ENCODE measurements at places on chromosomes 16 and 17.

DNA sequence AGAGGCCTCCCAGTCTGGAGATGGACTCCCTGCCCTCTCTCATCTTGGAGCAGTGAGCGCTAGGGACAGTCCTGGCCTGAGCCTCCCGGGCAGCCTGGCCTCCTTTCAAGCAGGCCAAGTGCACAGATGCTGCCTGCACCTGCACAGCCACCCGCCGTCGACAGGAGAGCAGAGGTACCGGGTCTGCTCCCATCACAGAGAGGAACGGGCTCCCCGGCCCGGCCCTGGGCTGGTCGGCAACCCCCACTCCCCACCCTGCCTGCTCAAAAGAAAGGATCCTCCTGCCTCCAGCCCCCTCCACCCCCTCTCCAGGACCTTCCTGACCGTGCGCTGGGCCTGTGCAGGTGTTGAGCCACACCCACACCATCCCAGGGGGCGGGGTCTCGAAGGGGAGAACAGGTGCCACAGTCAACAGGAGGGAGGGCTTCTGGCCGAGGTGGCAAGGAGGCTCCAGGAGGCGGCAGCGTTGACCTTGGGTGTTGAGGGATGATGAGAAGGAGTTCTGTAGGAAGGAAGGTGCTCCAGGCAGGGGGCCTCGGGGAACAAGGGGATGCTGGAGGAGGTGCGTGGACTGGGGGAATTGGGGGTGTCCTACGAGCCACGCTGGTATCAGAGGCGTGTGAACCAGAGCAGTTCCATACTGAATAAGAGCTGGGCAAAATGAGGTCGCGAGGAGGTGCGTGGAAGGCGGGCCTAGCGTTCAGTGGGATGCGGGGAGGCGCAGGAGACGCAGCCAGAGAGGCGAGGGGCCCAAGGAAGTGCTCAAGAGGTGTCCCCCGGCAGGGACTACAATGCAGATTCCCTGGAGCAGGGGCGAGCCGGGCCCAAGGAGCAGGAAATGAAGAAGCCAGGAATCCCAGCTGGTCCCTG is 967 bp upstream of the CDH15 start:
- no peak for DNase-seq

GRCh38 chr16:53588081-53588648 is 85.2 kb upstream of the AKTIP start:
- DNase-seq: no peak

DNA sequence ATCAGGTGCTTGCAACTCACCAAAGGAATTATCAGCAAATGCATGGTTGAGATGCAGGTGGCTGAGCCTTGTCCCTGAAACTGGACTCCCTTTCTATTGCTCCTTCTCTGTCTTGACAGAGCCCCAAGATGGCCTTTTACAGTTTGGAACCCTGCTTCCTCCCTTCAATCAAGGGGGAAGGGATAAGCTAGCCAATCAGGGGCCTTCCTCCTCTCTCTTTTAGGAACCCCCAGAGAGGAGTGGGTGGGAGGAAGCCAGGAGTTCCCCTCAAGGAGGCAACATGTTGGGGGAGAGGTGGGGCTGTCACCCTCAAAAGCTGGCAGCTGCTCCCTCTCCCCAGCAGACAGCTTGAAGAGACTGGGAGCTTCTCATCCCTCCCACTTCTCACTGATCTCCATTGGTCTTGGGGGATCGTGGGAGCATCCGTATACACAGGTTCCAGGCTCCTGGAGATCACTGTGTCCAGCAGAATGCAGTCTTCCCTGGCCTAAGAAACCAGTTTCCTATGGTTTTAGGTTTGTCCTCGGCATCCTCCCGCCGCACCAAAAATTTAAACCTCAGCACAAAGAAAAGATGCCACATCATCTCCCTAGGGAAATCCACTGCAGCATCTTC is 7.2 kb downstream of the RASL10B start:
- DNase-seq: no peak

GRCh38 chr16:9946022-9946720 is 236.1 kb downstream of the GRIN2A start:
- DNase-seq: no peak

DNA sequence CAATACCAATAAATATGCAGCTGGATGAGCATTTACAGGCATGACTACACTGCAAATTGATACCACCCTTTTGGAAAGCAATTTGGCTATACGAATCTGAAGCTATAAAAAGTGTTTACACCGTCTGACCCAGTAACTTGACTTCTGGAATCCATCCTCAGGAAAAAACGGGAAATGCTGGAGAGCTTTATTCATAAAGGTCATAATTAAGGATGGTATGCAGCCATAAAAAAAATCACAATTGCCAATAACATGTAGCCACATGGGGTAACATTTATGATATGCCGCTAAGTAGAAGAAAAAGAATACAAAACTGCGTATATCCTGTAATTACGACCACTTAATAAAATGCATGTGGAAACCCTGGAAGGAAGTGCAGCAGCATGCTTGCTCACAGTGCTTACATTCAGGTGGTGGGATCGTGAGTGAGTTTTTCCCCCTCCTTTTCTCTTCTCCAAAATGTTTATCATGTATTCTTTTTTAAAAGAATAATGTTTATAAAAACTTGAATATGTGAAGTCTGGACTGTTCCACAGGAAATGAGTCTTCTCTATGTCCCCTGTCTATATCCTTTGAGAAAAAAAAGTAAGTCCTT is 34.2 kb downstream of the COPRS start:
- no peak for DNase-seq

- no peak for DNase-seq
These were observed 52.6 kb upstream of the DYNLRB2 start for GRCh38 chr16:80488167-80488566.

GRCh38 chr16:68444056-68444657 is 4.2 kb downstream of the SMPD3 start:
- DNase-seq: no peak

GRCh38 chr16:20938426-20938825 is 37.9 kb downstream of the LYRM1 start:
- DNase-seq: no peak

GRCh38 chr17:33125552-33125950 is 133.9 kb downstream of the SPACA3 start:
- DNase-seq: no peak

DNA sequence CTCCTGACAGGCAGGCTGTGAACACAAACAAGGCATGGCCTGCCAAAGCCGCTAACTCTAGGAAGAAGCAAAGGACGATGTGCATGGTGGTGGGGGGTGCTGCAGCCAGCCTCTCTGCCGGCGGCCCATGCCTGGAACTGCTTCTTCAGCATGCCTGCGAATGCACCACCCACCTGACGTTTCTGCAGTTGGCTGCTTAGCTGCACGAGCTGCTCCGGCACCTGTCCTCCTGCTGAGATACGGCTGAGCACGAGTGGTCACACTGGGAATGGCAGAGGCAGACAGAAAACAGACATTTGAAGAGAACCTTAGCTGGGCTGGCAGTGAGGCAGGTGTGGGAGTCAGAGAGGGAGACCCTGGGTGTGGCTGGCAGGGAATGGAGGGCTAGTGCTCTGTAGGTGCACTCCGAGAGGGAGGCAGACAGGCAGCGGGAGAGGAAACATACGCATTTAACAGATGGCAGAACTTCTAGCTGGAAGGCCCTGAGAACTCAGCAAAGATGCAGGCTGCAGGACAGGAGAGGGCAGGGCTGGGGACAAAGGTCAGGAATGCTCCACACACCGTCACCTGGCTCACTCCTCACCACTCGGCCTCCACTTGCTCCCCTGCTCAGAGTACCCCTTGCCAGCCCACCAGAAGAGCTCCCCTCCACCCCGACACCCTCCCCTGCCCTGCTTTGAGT is 5.2 kb downstream of the FLCN start:
- no peak for DNase-seq

DNA sequence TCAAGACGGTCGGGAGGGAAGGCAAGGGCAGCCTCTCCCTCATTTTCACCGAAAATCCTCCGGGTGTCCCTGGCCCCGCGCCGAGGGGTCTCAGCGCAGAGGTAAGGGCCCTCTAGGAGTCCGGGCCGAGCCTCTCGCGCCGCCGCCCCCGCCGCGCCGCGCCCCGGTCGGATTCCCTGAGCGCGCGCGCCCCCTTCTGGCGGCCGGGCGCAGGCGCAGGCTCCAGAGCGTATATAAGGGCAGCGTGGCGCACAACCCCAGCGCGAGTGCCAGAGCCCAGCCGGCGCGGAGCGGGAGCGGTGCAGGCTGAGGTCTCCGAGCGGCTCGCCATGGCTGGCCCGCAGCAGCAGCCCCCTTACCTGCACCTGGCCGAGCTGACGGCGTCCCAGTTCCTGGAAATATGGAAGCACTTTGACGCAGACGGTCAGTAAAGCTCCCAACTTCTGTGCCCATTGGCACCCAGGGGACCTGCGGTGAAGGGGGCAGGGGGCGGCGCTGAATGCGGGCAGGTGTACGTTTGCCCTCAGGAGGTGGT is at the start of gene CALB2:
TSS of gene CALB2 (plus strand) at position 260 of the 535 bp plus-strand sequence. CDS start at position 330, 70 bp downstream.
- peak; percentile 34 for DNase-seq

- DNase-seq: no peak
These were observed 585 bp upstream of the KRT36 start for GRCh38 chr17:41490000-41490990.

DNA sequence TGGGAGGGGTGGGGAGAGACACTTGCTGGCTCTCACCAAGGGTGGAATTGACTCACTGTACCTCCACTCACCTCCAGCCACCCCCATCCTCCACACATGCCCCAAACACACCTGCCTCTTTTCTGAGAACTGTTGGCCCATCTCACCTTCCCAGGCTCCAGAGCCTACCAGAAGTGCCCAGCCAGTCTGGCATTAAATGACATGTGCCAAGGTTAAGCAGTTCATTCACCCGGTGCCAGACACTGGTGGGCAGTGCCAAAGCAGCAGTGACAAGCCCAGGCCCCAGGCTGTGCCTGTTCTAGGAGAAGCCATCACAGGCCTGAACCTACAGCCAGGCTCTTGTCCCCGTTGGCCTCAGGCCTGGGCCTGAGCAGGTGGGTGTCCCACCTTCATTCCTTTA is 11.2 kb downstream of the MVP start:
- no peak for DNase-seq

DNA sequence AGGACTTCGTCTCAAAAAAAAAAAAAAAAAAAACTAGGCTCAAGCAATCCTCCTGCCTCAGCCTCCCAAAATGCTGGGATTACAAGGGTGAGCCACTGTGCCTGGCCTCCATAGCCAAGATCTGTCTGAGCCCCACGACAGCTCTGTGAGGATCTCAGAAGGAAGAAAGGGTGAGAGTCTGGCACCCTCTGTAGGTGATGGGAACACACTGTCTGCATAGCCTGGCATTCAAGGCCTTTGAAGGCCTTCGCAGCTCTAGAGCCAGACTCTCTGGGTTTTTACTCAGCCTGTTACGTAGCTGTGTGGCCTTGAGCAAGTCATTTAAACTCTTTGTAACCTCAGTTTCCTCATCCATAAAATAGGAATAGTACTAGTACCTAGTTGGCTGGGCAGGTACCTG is 6.3 kb upstream of the XPO6 start:
- DNase-seq: no peak

DNA sequence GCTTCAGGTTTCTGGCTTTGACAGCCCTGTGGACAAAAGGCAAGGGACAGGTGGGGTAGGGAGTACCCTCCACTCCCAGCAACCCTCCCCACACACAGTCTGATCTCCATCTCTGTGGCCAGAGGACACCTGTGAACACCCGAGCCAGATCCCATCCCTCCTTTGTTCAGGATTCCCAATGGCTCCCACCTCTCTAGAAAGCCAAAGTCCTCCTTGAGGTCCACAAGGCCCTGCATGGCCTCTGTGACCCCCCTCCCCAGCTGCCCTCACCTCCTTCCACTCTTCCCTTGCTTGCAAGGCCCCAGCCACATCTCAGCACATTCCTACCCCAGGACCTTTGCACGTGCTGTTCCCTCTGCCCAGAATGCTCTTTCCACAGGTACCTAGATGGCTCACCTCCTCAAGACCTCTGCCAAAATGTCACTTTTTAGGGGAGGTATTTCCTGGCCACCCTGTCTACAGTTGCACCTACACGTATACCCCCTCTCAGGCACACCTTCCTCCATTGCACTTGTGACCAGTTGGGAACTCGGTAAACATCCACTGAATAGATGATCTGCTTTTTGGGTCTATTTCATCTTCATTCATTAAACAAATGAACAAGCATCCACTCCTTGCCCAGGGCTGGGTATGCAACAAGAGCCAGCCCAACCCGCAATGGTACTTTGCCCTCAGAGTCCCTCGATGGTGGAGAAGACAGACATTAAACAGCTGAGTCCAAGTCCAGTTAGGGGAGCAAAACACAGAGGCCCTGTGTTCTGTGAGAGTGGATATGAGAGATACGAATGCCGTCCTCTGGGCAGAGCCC is 107.0 kb downstream of the CRLF3 start:
- DNase-seq: no peak

DNA sequence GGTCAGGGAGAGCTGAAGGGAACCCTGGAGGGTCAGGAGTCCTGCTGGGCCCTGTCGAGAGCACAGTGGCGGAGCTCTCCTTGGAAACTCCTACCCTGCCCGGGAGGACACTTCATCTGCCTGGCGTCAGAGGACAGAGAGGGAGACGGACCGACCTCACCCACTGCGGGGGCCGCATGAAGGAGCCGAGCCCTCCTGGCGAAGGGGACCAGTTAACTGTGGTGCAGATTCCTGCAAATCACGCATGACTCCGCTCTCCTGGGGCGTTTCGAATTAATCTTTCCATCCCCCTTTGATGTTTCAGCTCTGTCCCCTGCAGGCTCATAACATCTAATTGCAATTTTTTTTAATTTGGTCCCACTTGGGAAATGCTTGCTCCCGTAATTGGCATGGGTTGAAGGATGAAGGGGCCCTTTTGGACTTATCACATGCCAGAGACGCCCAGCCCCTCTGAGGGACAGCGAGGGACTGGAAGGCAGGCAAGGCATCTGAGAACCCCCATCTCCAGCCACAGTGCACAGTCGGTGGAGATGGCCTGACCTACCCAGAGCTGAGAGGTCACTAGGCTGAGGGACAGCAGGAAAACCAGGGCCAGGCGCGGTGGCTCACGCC is 26.5 kb downstream of the RPH3AL start:
- DNase-seq: no peak

DNA sequence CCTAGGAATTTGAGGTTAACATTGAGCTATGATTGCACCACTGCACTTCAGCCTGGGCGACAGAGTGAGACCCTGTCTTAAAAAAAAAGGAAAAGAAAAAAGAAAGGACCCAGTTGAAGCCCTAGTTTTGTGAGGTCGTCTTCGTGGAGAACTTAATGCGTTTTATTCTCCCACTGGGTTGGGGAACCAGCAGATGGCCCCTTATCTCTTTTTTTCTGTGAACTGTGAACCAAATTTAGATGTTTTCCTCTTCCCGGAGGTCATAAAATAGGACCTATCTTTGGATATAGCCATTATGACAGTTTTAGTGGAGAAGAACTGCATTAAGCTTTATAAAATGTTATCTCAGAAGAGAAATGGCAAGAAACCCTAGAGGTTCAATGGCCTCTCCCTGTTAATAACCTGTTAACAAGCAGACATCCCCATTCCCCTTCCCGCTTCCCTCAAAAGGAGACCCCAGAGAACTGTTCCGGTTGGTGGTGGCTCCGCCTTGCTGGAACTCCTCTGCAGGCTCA is 23.5 kb downstream of the KIAA0513 start:
- DNase-seq: no peak

- DNase-seq: no peak
These were observed 51.7 kb downstream of the WNT3 start for GRCh38 chr17:46766493-46767491.

GRCh38 chr17:83190601-83191387 is 111.4 kb downstream of the METRNL start:
- DNase-seq: no peak
